ENCODE measurements at places on chromosomes 6 and 20.

DNA sequence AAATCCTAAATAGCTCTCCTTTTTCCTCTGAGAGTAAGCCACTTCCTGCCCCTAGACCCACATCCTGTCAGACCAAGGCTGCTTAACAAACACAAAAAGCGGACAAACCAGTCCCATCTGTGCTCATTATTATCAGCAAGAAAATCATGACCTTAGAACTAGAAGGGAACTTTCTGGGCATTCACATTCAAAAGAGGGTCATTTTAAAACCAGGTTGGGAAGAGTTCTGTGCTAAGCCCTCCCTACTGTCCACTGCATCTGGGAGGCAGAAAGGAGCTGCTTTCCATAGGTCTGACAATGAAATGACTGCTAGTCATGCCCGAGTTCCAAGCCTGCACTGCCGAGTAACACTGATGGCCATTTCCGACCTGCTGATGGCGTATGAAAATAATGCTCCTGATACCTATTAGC lies 15.4 kb downstream of the EZR start:
- DNase-seq, result peak; percentile 40

GRCh38 chr6:74070091-74070490 lies 374.1 kb downstream of the CD109 start:
- DNase-seq, result no peak

- no peak for DNase-seq
Observed at GRCh38 chr20:25021336-25021735, 28.8 kb upstream of the APMAP start.

- no peak for DNase-seq
Observed at GRCh38 chr20:45254383-45255262, at the start of gene SLPI. TSS of gene SLPI (minus strand) at chr20:45254564. CDS start at chr20:45254543, 21 bp downstream.

DNA sequence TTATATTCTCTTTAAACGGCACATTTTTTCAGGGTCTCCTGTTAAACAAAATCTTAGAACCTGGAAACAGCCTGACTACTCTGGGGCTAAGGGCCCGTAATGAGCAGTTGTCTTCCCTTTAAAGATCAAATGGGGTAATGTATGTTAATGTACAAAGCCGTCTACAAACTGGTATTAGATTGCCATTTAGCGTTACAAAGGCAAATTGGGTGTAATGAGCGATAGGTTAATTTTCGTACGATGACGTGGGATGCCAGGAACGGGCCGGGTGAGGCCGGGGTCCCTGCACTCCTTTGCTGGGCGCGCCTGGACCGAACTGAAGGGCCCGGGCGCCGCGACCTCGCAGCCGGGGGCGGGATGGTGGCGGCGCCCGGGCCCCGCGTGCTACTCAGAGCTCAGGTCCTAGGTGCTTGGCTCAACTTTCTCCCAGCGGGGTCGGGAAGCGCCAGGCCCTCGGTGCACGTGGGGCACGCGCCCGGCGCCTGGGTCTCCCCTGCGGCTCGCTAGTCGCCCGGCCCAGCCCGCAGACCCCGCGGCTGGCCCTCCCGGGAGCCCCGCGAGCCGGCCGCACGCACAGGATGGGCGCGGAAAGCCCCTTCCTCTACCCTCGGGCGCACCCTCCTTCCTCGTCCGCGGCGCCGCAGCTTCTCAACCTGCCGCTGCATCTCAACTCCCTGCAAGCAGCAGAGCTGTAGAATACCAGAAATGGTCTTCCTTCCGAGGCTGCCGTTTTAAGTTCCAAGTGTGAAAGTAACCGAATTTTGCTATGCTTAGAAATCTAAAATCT lies 5.9 kb downstream of the NKX2-4 start:
- no peak for DNase-seq

DNA sequence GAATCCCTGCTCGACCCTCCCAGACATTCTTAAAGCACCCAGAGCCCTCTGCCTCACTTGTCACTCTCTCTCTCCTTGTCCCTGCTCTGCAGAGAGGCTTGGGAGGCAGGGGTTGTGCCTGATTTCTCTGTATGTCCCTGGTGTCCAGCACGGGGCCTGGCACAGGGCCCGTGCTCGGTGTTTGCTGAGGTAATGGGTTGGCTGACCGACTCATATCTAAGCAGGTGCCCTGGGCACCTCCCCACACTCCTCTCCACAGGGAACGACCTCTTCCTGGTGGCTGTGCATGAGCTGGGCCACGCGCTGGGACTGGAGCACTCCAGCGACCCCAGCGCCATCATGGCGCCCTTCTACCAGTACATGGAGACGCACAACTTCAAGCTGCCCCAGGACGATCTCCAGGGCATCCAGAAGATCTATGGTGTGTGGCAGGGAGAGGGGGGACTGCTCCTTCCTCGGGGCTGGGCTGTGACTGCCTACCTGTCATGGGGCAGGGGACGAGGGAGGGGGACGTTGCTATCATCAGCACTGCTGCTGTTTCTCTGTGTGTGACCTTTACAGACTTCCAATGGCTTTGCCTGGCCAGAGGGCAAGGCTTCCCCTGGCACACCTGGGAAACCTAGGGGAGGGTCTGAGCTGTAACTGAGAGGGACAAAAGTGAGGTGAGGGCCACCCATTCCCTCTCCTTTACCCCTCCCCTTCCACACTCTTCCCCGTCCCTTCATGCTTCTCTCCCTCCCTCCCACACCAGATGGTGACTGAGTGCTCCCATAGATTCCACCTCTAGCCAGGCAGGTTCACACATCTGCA lies 14.2 kb downstream of the MMP24OS start:
- DNase-seq, result no peak
